ENCODE measurements at places on chromosomes 7 and 10. TPM values are rescaled to one million over a fixed set of nuclear protein-coding genes. Genes with fewer than 3 reads are reported as not detected.

The CNPY1 gene
- not detected for total RNA-seq

- DNase-seq, result no peak
Observed at GRCh38 chr10:71648254-71648932, 71.2 kb downstream of the C10orf105 start.

- DNase-seq, result no peak
Observed at GRCh38 chr7:13062631-13063030, 375.2 kb downstream of the ARL4A start.

- DNase-seq, result no peak
Observed at GRCh38 chr7:47771990-47772360, 176.3 kb downstream of the PKD1L1 start.

The C7orf33 gene
- not detected for total RNA-seq

The CYP3A5 gene
- 1.9 TPM for total RNA-seq

GRCh38 chr7:1340461-1341360 is 108.0 kb downstream of the UNCX start:
- no peak for DNase-seq

DNA sequence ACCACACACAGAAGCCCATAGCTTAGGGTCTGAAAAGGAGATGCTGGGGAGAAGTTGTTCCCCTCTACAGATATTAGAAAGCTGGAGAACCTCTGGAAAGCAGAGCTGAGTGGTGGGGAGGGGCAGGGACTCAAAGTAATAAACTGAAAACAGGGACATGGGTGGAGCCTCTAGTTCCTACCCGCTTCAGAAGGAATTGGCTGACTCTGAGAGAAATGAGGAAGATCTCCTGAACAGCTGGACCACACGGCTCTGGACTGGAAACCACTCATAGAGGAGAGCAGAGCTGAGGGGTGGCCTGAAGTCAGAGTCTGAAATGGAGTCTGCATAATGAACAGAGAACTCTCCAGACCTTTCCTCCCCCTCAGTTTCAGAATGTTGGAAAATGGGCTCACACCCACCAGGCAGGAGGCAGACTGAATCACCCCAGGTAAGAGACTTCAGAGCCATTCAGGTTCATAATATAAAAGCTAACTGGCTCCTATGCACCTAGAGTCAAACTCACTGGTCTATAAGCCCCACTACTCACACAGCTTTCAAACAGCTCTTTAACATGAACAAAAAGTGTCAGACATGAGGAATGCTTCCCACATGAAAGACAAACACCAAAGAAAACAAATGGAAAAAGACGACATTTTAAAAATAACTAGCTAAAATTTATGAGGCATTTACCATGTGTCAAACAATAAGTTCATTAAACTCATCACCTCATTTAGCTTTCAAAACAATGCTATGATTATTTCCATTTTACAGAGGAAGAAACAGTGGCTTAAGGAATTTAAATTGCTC is 68.1 kb downstream of the RNF216 start:
- no peak for DNase-seq

DNA sequence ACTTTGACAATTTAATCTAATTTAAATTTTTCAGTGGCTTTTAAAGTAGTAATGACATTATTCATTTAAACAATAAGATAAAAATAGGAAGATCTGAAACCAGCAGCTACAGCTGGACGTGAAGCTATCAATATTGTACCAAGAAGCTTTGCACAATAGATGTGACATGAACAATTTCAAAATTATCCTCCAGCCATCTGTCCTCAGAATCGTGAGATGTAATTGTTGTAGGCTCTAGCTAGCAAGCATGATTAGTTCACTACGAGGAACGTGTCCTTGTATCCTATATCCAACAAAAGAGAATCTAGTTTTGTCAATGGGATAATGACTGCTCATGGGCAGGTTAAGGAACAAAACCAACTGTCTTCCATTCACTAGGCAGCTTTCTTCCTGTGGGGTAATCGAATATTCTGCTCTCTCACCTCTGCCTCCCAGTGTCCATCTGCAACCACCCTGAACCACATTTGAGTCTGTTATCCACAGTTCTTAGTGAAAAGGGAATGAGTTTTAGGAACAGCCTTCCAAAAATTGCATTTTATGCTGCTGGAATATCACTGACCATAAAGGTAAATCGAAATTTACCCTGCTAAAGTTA is 247.3 kb downstream of the PARD3 start:
- DNase-seq, result no peak

GRCh38 chr10:3811291-3811870 is 26.4 kb upstream of the KLF6 start:
- peak; percentile 55 for DNase-seq

The SAMD9L gene
- 37.7 TPM for total RNA-seq

GRCh38 chr7:52958621-52959140 is 76.8 kb upstream of the POM121L12 start:
- no peak for DNase-seq

The ZNF736 gene
- total RNA-seq, result 1.1 TPM

DNA sequence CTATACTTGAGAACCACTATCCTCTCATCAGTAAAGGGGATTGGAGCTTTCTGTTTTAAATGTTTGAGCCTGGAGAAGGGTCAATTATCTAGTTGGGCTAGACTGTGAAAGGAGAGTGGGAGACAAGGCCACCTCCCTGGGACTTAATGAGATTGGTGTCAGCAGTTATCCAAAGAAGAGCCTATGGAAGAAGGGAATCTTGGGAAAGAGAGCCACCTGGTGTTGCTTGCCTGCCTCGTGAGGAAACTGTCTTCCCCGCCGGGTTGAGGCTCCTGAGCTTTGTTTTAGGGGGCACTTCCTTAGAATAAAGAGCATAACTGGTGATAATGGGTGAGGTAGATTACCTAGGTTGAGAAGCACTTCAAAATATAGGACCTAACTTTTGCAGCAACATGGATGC is 32.0 kb upstream of the ABCB4 start:
- no peak for DNase-seq

DNA sequence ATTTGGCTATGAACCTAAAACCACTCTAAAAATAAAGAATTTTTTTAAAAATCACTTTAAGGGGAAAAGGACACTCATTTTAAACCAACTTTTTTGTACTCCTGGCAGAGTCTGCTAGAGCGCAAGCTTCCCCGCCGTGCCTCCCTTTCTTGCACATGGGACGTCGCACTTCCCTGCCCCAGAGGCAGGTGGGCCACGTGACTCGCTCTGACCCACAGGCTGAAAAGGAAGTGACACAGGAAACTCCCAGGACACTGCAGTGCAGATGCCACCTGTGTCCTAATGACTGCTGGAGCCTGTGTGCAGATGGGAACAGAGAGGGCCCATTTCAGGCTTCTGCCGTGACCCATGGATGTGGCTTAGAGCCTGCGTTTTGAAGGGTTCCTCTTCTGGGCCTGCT is 142.1 kb upstream of the LANCL2 start:
- no peak for DNase-seq

The UBE3C gene
- 76.2 TPM for total RNA-seq

GRCh38 chr7:1939434-1940401 is 269.6 kb downstream of the ELFN1 start:
- DNase-seq, result peak; percentile 47

DNA sequence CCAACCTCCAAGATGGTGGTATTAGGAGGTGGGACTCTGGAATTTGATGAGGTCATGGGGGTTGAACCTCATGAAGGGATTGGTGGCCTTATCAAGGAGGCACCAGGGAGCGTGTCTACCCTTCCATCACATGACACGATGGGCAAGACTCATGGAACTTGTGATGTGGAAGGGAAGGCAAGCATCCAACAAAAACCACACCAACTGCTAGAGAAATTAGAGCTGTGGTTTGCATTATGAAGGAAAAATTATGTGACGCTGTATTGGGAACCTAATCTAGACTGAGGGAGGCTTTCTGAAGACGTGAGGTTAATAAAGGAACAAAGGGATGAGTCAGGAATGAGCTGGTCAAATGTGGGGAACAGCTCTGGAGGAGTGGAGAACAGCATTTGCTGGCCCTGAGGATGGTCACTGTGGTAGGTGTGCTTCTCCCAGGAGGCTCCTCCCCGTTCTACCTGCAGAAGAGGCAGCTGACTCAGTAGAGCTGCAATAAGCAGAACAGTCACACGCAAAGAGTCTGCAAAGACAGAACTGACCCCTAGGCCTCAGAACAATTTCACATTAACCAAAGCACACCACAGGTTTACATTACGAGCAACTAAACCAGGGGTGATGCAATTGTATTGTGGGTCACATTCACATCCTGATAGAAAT is 236.6 kb upstream of the GRB10 start:
- DNase-seq, result peak; percentile 86

The PNLIPRP3 gene
- not detected for total RNA-seq

GRCh38 chr10:95339863-95340262 is 49.1 kb upstream of the PDLIM1 start:
- DNase-seq, result no peak

- no peak for DNase-seq
Observed at GRCh38 chr7:87510411-87510875, 35.0 kb upstream of the ABCB4 start.

DNA sequence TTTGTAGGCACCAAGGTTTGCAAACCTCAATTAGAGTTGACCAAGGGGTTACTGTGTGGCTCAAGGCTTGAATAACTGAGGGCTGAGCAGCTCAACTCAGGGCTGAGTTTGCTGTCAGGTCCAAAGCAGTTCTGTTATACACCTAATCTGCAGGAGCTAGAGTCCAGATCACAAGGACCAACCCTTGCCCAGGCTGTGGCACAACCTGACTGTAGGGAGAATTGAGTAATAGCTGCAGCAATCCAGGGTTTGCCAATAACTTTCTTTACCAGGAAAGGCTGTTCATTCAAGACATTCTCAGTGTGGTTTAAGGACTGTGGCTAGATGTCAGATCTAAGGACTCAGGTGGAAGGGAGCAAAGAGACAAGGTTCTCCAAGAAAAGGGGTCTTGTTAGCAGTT is 115.6 kb upstream of the IMMP2L start:
- no peak for DNase-seq
